ENCODE measurements at places on chromosomes 4 and X. TPM values are rescaled to one million over a fixed set of nuclear protein-coding genes. Genes with fewer than 3 reads are reported as not detected.
A peak's percentile ranks its signal among the peaks of the same experiment; 100 is the strongest.

DAPP1 gene
- total RNA-seq, result 31.3 TPM

SCML2 gene
- 0.79 TPM for total RNA-seq

ALAS2 gene
- not detected for total RNA-seq

IRF2 gene
- 16.1 TPM for total RNA-seq

PDGFC gene
- total RNA-seq, result 52.2 TPM

FRMD7 gene
- total RNA-seq, result not detected

IL2 gene
- not detected for total RNA-seq

ARHGAP24 gene
- 11.1 TPM for total RNA-seq

DRD5 gene
- not detected for total RNA-seq

MAGEA3 gene
- not detected for total RNA-seq

DCAF12L2 gene
- 0.26 TPM for total RNA-seq

TRIM75 gene
- not detected for total RNA-seq

PPBP gene
- 0.13 TPM for total RNA-seq

CXorf49 gene
- total RNA-seq, result not detected

ARHGAP6 gene
- total RNA-seq, result under 0.01 TPM

- no peak for DNase-seq
Observed at GRCh38 chr4:7160951-7161440, 31.3 kb upstream of the SORCS2 start.

DNA sequence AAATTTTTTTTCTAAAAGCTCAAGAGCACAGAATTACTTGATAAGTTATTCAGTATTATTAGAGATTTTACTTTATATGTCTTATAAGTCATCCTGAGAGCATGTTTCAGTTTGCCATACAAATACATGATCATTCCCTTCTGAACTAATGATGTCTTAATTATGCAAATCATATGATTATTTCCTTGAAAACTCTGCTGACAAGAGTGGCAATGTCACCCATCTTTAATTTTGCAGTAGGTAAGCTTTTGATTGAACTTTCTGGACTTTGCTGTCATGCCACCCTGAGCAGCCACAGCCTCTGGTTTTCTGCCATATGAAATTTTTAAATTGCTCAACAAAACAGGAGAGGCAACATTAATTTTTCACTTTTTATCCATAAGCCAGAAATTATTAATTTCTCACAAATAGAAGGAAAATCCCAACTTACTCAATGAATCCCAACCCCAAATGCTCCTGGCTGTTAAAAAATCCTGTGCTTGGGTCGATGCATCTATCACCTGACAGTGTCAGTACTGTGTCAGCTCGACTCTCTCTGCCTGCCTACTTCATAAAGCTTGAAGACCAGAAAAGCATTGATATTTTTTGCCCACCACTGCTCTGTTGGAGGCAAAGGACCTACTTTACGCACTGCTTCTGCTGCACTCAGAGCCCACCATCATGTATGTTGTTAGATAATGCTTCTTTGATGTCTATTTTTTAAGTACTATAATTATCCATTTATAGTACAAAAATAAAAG, 11.6 kb upstream of the HADH start:
- DNase-seq, result no peak

- DNase-seq, result peak; percentile 67
Observed at GRCh38 chr4:20192736-20193135, 59.0 kb upstream of the SLIT2 start.

- DNase-seq, result no peak
Observed at GRCh38 chr4:39682138-39682537, 15.8 kb upstream of the UBE2K start.

- DNase-seq, result no peak
Observed at GRCh38 chr4:8221985-8222384, 22.9 kb downstream of the SH3TC1 start.

DNA sequence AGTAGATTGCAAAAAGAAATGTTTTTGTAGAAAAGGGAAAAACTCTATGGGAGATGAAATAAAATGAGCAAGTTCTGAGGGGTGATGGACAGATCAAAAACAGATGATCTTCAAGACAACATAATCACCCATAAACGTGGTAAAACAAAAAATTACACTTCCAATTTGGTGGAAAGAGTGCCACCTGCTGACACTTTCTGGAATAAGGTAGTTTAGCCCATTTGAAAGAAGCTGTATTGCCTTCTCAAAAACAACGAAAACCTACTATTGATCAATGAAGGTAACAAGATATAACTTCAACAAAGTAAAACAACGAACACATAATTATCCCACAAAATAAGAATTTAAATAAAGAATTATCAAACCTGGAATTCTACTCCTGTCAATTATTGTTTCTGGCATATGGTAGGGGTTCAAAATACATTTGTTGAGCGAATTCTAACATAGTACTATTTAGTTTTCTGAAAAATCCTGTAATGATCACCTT, 2.5 kb downstream of the COQ2 start:
- peak; percentile 58 for DNase-seq

DNA sequence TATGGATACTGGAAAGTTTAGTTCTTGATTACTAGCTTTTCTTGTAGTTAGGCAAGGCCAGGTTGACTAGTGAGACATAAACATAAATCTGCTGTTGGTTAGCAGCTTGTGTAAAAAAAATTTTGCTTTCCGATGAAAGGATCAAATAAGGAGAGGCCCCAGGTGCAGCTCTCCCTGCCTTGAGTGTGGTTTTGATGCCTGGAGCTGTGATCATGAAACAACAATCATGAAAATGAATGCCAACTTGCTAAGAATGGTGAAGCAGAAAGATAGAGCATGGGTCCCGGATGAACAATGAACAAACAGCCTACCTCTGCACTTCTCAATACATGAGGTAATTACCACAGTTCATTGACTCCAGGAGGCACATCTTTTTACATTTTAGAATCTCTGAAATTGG, 14.4 kb upstream of the SYP start:
- no peak for DNase-seq

DNA sequence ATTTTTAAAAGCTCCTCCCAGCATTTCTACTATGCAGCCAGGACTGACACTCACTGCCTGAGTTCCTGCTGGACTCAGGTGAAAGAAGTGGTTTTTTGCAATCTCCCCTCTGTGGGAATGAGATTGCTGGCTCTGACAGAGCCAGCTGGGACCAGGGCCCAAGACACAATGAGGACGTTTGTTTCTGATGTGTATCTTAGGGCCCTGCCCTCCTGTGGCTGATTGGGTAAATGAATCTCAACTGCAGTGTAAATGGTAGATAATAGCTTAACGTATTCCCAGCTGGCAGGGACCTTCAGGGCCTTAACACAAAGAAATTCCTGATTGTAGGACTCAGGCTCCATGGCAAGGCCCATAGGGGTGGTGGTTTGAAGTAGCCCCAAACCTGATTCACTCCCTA, 85.8 kb upstream of the PRPS1 start:
- DNase-seq, result peak; percentile 15

DNA sequence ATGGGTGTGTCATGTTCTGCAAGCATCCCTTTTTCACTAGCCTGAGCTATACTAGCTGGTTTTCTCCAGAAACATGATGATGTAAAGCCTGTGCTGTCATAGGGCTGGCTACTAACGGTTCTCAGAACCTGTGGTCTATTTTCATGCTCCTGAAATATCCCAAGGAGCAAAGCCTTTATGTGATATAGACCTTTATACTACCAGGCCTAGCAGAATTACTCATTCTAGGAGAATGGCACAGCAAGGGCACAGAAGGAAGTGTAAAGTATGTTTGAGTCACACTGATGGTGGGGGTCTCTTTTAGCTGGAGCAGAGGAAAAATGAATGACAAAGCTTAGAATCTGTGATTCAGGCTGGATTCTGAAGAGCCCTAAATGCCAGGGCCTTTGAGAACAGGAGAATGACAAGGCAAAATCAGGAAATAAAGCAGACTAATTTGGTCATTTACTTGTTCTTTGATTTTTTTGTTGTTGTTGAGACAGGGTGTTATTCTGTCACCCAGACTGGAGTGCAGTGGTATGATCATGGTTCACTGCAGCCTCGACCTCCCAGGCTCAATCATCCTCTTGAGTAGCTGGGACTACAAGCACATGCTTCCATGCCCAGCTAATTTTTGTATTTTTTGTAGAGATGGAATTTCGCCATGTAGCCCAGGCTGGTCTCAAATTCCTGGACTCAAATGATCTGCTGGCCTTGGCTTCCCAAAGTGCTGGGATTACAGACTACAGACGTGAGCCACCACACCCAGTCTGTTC, 11.8 kb downstream of the TCEAL1 start:
- DNase-seq, result peak; percentile 40

GRCh38 chr4:67470871-67471270, 74.4 kb downstream of the CENPC start:
- no peak for DNase-seq

GRCh38 chr4:56410247-56411062, 23.2 kb upstream of the AASDH start:
- peak; percentile 99 for DNase-seq

- peak; percentile 58 for DNase-seq
Observed at GRCh38 chrX:56232221-56233082, at the start of gene KLF8. KLF8 (plus strand) TSS chrX:56232356; CDS start chrX:56233335, 979 bp downstream.

DNA sequence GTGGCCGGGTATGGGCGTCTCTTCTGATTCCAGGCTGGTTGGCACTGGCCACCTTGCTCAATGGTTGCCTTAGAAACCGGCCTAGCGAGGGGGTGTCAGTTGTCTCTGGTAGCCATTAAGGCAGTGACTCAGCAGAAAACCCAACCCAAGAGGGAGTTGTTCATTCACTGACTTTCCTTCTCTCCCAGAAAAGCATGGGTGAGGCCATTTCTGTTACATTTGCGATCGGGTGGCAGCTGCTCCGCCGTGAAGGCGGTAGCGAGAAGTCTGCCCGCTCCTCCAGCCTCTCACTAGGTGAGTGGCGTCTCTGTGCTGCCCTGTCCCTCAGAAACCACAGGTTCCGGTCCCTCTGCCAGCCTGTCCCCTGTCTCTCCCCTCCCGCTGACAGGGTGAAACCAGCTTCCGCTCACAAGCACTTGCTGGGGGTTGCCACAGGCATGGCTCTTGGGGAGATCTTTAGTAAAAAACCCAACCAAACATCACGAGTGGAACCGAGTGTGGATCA, 17.4 kb downstream of the IRAK1 start:
- DNase-seq, result peak; percentile 48

GRCh38 chrX:323721-324628, 5.4 kb upstream of the GTPBP6 start:
- DNase-seq, result peak; percentile 76

- DNase-seq, result no peak
Observed at GRCh38 chr4:139768366-139768765, 102.7 kb downstream of the MGST2 start.

- DNase-seq, result no peak
Observed at GRCh38 chrX:36019125-36019524, 99.6 kb downstream of the CFAP47 start.

DNA sequence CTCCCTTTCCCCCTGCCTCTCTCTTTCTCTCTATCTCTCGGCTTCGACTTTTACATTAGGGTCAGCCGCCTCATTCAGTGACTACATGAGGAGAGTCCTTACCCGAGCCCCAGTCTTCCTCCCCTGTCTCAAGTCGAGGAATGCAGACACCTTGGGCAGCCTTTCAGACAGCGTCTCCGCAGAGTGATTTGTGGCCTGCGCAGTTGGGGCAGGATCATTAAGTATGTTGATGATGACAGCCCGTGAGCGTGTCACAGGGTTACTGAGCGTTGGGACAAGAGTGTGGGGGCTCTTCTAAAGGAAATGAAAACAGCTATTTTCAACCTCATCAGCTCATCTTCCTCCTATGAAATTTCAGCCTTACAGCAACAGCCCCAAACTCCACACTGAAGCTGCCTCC, 312.1 kb upstream of the GATB start:
- no peak for DNase-seq

GRCh38 chr4:74166818-74167217, 8.9 kb downstream of the MTHFD2L start:
- DNase-seq, result no peak

- no peak for DNase-seq
Observed at GRCh38 chr4:5280828-5281227, 229.5 kb downstream of the STK32B start.

- DNase-seq, result peak; percentile 73
Observed at GRCh38 chr4:147814376-147814775, 82.5 kb downstream of the ARHGAP10 start.

- peak; percentile 61 for DNase-seq
Observed at GRCh38 chrX:155027509-155028066, 944 bp downstream of the FUNDC2 start.

- no peak for DNase-seq
Observed at GRCh38 chr4:141347684-141348083, 127.0 kb downstream of the ZNF330 start.

DNA sequence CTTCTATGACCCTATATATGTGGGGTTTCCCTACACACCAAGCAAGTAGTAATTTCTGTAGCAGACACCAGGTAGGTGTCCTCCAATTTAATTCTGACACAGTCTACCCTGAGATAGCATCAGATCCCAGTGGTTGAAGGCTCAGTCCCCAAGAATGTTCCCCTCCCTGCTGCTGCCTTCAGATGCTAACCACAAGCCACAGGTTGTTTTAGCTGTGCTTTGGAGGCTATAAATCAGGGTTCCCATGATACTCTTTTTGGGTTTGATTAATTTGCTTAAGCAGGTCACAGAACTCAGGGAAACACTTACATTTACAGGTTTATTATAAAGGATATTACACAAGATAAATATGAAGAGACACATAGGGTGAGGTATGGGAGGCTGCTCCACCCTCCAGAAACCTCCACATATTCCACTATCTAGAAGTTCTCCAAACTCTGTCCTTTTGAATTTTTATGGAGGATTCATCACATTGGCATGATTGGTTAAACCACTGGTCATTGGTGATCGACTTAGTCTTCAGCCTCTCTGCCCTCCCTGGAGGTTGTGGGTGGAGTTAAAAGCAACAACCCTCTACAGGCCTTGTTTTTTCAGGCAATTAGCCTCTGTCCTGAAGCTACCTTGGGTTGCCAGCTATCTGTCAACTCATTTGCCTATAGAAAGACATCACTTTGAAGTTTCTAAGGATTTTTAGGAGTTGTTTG, 50.8 kb downstream of the GRIA2 start:
- no peak for DNase-seq

DNA sequence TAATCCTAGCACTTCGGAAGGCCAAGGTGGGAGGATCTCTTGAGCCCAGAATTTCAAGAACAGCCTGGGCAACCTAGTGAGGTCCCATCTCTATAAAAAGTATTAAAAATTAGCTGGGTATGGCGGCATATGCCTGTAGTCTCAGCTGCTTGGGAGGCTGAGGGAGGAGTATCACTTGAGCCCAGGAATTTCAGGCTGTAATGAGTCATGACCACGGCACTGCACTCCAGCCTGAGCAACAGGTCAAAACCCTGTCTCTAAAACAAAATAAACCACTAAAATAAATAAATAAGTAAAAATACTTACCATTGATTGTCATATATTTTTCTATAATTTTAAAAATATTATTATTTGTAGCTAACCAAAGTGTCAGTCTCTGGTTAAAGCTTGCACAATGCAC, 315.6 kb upstream of the SMIM31 start:
- peak; percentile 73 for DNase-seq

DNA sequence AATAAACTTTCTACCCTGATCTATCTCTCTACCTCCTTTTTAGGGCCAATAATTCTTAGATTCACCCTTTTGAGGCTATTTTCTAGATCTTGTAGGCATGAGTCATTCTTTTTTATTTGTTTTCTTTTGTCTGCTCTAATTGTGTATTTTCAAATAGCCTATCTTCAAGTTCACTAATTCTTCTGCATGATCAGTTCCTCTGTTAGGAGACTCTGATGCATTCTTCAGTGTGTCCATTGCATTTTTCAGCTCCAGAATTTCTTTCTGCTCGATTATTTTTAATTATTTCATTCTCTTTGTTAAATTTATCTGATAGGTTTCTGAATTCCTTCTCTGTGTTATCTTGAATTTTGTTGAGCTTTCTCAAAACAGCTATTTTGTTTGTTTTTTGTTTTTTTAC, 11.3 kb downstream of the CXorf58 start:
- DNase-seq, result no peak

GRCh38 chrX:147875866-147876596, 35.7 kb upstream of the FMR1 start:
- DNase-seq, result no peak

Measured in bronchial epithelial cell (primary cell).